Esophagus muscularis mucosa (tissue), 4 donors: ENCODE measurements at places on chromosomes 6 and 20. TPM values are rescaled to one million over a fixed set of nuclear protein-coding genes. Genes with fewer than 3 reads are reported as not detected.

Gene PRDM13
- total RNA-seq = not detected

DNA sequence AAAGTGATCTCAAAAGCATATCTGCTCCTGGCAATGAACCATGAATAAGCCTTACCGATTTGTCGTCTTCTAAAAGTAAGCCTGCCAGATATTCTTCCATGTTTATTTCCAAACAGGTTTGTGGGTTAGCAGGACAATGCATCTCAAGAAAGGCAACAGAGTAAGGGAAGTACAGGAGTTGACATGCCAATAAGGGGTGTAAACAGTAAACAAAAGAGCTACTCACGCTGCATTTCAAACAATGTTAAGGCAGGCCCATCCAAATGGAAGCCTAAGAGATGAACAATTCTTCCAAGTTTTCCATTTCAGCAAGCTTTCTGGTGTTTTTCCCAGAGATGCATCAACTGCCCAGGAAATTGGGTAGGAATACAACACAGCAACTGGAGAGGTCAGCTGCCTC, 27.8 kb upstream of the CRIP3 start:
- DNase-seq = no peak

- no peak for DNase-seq
Observed at GRCh38 chr6:2626401-2626800, 124.3 kb downstream of the MYLK4 start.

Gene RALGAPA2
- total RNA-seq = 22.7 TPM

DNA sequence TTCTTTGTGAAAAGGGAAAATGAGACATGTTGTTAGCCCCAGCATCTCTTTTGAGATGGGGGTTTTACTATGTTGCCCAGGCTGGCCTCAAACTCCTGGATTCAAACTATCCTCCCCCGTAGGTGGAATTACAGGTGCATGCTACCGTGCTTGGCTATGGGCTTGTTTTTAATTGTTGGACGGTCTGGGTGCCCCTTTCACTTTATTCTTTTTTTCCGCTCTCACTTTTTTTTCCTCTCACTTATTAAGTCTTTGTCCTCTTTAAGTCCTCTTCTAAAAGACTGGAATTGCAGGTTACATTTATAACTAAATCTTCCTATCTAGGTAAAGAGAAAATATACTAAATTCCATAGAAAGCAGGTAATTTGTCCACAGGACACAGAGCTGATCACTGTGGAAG, 18.8 kb upstream of the PRDM13 start:
- DNase-seq = peak; percentile 17

DNA sequence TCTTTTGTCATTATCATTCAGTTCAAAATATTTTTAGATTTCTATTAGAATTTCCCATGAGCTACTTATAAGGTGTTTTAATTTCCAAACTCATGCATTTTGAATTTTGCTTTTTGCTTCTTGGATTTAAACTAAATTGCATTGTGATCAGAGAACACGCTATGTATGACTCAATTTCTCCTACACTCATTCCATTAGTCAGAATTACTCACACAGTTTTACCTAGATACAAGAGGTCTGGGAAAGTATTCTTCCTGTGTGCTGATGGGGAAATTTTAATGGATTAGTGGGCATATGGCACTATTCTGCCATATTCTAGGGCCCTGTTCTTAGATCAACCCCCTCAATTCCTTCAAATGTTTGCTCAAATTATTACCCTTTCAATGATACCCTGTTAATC, 49.9 kb upstream of the BMP5 start:
- DNase-seq = no peak

Gene CD93
- 51.6 TPM for total RNA-seq

- DNase-seq = no peak
Observed at GRCh38 chr6:36858407-36858981, 16.1 kb downstream of the PPIL1 start.

Gene LPIN3
- total RNA-seq = 9.4 TPM

DNA sequence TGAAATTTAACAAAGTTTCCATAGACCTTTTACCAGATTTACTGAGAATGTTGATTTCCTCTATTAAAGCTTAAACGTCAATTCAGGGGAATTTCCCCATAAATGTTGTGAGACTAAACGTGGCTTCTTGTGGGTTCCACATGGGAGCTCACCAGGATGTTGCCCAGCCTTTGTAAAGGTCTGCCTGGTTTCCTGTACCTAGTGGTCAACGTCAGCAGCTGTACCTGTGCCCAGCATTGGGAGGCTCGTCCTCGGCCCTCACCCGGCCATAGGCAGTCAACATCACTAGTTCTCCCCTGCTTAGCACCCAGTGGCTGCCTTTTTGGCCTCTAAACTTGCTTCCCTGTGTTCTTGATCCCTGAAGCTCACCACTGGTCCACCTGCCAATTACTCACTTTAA, 22.1 kb upstream of the CD83 start:
- DNase-seq = no peak

DNA sequence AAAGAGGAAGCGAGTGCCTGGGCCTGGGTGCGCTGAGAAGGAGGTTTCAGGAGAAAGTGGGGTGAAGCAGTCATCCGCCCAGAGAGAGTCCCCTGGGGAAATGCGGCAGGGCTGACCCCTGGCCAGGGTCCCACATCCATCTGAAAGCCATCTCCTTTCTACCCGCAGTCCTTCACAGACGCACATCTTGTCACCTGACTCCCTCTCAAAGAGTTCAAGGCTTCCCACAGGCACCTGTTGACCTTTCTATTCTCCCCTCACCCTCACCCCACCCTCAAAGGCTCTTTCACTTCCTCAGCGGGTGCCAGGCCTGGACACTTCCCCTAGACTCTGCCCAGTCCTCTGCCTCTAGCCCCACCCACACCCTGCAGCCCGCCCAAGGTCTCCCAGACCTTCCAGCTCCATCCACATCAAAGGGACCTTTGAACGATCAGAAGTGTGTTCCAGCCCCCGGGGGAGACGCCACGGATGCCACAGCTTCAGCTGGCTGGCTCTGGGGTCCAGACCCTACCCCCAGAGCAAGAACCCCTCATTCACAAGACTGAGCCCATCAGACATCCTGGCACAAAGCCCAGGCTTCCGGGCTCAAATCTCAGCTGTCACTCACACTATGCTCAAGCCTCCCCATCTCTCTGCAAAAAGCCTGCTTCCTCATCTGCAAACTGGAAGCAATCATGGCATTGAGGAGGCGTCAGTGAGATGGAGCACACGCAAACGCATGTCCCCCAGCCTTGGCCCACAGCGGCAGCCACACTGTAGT, 2.1 kb downstream of the CTSZ start:
- no peak for DNase-seq

Gene SYCP2L
- 0.75 TPM for total RNA-seq

- DNase-seq = no peak
Observed at GRCh38 chr6:160202411-160202810, 56.2 kb downstream of the SLC22A2 start.

DNA sequence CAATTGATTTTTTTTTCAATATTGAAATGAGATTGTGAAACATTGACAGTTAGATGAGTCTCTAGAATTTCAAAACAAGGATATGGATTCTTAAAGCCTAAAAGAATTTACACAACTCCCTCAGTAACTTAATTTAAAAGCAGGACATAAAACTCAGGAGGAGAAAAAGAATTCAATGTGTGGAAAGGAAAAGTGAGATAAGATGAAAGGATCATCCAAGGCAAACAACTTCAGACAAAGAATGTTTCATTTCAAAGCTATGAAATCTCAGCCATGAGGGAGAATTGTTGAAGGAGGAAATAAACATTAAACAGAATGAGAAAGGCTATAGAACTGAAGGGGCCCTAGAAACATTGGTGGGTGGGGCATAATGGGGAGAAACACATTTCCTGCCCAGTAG, 191.7 kb upstream of the NOX3 start:
- no peak for DNase-seq

DNA sequence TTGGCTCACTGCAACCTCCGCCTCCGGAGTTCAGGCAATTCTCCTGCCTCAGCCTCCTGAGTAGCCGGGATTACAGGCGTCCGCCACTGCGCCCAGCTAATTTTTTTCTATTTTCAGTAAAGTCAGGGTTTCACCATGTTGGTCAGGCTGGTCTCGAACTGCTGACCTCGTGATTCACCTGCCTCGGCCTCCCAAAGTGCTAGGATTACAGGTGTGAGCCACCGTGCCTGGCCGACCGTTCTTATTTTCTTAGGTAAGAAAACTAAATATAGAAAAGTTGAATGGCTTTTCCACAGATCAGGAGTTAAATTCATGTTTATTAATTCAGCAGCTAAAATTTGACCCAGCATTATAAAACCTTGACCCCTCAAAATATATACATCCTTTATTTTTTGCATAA, 238.7 kb downstream of the TRDN start:
- no peak for DNase-seq

DNA sequence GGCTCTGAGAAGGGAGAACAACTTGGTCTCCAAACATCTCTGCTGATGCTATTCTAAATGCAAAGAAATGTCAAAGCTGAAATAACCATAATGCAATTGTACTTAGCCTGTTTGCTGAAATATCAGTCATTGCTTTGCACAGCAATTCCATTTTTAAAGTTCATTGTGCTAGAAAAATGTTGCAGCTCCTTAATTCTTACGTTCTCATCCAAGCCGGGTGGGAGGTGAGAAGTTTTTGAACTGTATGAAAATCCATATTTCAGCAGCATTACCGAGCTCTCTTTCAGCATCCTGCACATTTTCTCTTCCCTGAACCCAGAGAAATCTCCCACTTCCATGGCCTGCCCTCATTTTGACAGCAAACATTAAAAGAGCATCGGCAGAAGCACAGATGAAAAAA, 630.0 kb downstream of the PTPRT start:
- no peak for DNase-seq

GRCh38 chr6:158198461-158198860, 30.3 kb downstream of the GTF2H5 start:
- DNase-seq = no peak

DNA sequence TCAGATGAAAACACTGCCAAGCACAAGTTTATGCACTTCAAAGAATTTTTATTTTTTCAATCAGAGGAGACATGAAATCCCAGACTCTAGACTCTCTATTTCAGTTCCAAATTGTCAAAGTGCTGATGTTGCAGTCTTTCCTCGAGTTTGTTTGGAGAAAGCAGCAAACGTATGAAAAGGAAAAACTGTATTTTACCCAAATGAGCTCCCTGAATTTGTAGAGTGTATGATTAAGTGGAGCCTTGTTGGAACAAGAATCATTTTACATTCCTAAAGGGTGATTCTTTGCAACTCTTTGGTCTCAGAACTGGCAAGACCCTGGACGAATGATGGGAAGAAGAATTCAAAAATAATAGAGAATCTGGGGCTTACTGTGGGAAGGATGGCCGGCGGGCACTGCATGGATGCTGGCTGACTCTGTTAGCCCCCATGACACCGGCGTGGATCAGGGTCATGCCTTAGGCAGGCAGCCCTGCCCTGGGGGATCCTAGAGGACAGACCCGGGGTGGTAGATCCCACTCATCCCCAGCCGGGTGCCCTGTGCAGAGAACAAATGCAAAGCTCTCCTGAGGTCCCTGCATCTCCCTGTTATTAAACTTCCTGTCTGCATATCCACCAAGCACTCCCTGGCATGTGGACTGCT, 207.4 kb downstream of the FNDC1 start:
- DNase-seq = no peak

Gene ID4
- total RNA-seq = 61.9 TPM

Gene MCCD1
- not detected for total RNA-seq

- DNase-seq = no peak
Observed at GRCh38 chr20:18728870-18729224, 84.7 kb upstream of the SCP2D1 start.

GRCh38 chr20:45772693-45773092, 19.0 kb downstream of the WFDC3 start:
- DNase-seq = no peak

DNA sequence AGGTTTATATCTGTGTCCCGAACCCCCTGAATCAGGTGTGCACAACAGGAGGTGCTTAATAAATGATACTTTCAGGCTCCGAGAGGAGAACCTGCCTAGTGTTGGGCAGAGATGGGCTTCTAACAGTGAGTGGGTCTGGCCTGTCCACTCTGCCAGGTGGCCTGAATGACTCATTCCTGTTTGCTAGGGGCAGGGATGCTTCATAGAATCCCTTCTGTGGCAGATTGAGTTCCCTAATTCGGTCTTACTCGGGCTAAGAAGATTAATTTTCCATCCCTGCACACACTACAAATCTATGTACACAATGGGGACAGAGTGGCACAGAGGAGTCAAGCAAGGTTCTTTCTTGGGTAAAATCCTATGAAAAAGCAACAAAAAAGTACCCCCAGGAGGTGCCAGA, 19.8 kb downstream of the SDC4 start:
- DNase-seq = no peak

Gene DEFB121
- total RNA-seq = not detected

Gene PKIB
- total RNA-seq = 1.2 TPM

DNA sequence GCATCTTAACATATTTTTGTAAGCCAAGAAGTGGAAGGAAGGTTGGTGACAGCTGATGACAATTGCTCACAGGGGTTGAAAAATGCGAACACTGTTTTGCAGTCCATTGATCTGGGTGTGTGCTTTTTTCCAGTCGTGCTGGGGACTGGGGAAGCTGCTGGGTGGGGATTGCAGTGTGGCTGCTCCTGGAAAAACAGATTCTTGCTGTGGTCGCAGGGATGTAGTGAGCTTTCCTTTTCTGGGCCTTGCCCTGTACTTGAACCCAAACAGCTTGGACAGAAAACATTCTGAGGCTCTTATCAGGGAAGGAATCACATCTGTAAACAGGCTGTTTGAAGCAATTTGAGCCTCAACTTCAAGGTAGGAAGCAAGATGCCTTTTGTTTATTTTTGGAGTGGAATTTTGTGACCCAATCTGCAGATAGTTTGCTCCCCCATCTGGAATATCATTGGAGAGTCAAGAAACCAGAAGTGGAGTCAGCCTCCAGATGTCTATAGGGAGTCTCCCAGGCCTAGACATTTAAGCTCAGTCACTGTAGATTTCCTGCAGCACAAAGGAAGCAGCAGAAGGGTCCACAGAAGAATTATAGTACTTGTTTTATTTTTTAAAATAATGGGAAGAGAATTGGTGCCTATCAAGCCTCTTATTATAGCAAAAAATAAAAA, 279.2 kb upstream of the FERMT1 start:
- DNase-seq = no peak

DNA sequence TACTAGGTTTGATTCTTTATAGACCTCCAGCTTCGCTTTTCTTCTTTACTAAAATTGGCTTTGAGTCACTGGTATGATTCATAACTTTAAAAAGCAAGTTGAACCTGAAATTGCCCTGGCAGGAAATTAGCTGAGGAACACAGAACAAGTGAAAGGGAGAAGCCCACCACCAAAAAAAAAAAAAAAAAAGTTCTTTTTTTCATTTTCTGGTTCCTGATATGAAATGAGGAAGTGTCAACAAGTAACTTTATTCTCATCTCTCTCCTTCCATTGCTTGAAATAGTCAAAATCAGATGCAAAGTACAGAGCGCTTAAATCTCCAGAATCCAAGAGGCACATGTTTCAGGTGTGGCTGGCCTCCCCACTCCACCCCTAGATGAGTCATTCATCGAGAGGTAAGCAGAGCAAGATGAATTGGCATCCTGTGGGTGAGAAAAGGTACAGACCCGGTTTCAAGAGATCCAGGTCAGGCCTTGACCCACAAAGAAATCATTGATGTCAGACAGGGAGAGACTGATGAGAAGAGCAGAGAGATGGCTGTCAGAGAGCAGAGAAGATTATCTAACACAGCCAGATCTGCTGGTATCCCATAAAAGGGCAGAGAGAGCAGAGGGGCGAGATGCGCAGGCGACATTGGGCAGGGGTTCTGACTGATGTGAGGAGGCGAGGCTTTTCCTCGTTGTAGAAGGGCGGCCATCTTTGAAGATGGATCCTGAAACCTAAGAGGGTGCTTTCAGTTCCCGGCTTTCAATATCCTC, 54.8 kb upstream of the MBOAT1 start:
- no peak for DNase-seq
